ENCODE measurements at places on chromosomes 4 and X.

GRCh38 chr4:8067945-8068896 lies 90.4 kb downstream of the ABLIM2 start:
- DNase-seq: no peak

GRCh38 chrX:27186671-27187070 lies 276.5 kb downstream of the PPP4R3C start:
- no peak for DNase-seq

DNA sequence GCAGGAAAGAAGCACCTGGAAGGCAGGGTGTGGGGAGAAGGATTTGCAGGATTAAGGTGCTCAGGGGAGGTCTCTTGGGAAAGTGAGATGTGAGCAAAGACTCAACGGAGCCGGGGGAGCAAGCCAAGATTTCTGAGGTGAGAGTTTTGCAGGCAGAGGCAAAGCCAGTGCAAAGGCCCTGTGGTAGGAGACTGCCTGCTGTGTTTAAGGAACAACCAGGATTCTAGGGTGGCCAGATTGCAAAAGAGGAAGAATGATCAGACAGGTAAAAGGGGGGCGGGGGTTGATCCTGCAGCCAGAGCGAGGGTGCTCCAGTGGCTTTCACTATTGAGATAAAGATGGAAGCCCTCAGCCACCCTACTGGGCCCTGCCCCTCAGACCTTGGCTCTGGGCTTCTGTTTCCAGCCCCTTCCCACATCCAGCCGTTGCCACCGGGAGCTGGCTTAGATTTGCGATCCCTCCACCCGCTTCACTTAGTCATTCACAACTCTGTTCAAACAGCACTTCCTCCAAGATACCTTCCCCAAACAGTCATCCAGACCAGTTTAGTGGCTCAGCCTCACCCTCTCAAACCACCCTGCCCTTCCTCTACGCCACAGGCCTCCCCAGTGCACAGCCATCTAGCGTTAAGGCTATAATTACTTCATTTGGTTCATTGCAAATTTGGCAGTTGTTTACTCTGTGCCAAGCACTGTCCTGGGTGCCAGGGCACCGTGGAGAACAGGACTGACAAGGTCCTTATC lies 23.3 kb upstream of the BCOR start:
- DNase-seq: no peak

DNA sequence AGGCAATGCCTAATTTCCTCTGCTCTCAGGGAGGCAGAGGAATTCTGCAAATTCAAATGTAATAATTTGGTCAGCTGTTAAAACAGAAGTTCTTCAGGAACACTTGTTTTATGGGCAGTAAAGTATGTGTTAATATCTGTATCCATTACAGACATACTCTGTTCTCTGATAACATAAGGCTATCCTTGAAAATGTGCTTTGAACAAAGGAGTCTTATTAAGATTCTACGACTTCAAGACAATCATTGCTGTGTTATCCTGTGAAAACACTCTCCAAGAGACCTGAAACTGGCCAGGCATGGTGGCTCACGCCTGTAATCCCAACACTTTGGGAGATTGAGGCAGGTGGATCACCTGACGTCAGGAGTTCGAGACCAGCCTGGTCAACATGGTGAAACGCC lies 1.9 kb upstream of the CFP start:
- no peak for DNase-seq

DNA sequence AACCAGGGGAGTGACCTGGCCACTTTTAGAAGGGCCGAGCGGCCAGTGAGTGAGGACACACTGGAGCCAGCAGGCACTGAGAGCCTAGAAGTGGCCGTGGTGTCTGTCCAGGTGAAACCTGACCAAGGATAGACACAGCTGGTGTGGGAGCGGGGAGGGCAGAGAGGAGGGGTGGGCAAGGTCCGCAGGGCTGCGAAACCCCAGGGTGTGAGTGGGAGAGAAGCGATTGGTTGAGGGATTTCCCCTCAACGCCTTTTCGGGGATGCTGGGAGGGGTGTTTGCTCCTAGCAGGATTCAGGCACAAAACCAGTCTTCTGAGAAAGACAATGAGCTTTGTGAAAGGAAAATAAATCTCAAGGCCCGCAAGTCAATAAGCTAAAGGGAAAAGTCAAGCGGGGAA lies 33.2 kb upstream of the ARSD start:
- no peak for DNase-seq

GRCh38 chr4:45294464-45294863 lies 568.1 kb upstream of the GNPDA2 start:
- DNase-seq: no peak

DNA sequence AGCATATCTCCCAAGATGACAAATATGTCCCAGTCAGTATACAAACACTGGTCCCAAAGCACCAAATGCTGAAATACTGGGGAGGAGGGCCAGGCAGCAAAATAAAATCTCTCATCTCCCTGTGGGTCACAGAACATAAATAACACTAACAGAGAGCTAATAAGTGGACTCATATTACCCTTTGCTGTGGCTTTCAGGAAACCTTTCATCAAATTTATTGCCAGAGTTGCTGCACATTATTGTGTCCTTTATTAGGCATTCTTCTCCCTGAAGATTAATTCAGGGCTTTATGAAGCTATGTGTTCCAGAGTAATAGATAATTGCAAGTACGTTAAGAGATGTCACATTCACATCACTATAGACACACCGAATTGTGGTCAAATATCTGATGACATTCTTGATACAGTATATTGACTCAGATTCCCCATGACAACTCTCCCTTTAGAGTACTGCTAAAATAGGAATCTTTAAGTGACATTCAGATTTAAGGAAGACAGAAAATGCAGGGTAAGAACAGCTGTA lies 124.1 kb upstream of the PRR32 start:
- DNase-seq: no peak

GRCh38 chr4:163666332-163666873 lies 171.9 kb downstream of the TMA16 start:
- DNase-seq: no peak

- DNase-seq: no peak
Measured at GRCh38 chrX:12319003-12319519, 180.8 kb downstream of the FRMPD4 start.

DNA sequence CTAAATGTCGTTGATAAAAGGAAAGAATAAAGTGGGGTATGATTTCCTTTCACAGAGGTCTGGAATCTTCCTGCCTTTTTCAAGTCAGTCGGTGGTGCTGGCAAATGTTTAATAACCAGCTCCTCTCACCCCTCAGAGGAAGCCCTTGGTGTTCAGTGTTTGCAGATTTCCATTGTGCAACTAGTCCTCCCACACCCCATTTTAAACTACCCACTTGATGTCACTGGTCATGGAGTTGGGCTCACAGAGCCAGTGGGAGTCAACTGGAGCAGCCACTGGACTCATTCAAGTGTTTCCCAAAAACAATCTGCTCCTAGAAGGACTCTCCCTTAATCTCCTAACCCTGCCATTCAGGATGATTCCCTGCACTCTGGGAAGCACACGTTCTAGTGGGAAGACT lies 149.2 kb downstream of the PTTG2 start:
- no peak for DNase-seq

GRCh38 chr4:55409468-55410171 lies 13.9 kb downstream of the TMEM165 start:
- DNase-seq: no peak

GRCh38 chrX:7891928-7892327 lies 35.3 kb downstream of the PNPLA4 start:
- no peak for DNase-seq

DNA sequence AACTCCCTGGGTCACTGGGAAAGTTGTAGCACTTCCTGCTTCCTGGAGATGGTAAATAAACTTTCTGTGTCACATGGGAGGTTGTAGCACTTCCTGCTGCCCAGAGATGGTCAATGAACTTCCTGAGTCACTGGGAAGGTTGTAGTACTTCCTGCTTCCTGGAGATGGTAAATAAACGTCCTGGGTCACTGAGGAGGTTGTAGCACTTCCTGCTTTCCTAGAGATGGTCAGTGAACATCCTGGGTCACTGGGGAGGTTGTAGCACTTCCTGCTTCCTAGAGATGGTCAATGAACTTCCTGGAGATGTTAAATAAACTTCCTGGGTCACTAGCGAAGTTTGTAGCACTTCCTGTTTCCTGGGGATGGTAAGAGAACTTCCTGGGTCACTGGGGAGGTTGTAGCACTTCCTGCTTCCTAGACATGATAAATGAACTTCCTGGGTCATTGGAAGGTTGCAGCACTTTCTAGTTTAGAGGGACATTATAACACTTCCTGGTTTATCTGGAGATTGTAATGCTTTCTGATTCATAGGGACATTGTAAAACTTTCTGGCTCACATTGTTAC lies 62.3 kb upstream of the CD99 start:
- no peak for DNase-seq

DNA sequence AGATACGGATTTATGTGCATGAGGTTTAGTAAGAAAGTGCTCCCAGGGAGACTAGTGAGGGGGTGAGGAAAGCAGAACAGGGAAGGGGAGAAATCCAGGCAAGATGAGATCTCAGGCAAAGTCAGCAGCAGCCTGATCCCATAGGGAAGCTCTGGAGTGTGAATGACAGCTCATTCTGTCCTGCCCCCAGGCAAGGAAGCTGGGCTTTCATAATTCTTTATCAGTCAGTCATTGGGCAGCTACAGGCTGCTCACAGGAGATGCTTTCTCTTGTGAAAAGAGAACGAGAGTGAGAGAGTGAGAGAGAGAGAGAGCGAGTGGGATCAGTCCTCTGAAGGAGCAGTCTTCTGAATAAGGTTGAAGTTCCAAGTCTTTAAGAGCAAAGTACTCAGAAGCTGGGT lies 48.1 kb downstream of the SRPX start:
- DNase-seq: no peak

DNA sequence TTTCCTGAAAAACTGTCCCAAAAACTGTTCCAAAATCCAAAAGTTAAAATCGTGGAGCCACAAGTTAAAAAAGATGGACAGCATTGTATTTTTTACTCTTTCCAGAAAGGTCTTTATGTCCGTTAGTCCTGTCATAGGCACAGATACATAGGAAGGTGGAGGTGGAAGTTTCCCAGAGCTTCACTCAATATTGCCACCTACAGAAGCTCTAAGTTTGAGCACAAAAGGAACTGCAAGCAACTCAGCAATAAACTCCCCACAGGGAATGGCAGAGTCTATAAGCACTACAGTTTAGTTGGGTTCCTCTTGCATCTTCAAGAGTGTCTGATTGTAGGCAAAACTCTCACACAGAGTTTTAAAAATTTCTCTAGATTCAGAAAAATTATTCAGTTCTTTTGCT lies 22.0 kb upstream of the UGT2B4 start:
- no peak for DNase-seq

All from coronary artery (tissue), 2 donors.